ENCODE measurements at places on chromosomes 4 and X. TPM values are rescaled to one million over a fixed set of nuclear protein-coding genes. Genes with fewer than 3 reads are reported as not detected.

MEPE gene
- not detected for polyA plus RNA-seq

VSIG4 gene
- 13.7 TPM for polyA plus RNA-seq

RUFY3 gene
- 48.4 TPM for polyA plus RNA-seq

LSM6 gene
- polyA plus RNA-seq: 39.7 TPM

PCGF3 gene
- polyA plus RNA-seq: 52.0 TPM

RAB9B gene
- polyA plus RNA-seq: 22.8 TPM

CXCL10 gene
- not detected for polyA plus RNA-seq

GRCh38 chrX:149711545-149712236, at the start of gene MAGEA11:
MAGEA11 (plus strand) TSS chrX:149712060; CDS start chrX:149713160, 1,100 bp downstream.
- DNase-seq: no peak

DNA sequence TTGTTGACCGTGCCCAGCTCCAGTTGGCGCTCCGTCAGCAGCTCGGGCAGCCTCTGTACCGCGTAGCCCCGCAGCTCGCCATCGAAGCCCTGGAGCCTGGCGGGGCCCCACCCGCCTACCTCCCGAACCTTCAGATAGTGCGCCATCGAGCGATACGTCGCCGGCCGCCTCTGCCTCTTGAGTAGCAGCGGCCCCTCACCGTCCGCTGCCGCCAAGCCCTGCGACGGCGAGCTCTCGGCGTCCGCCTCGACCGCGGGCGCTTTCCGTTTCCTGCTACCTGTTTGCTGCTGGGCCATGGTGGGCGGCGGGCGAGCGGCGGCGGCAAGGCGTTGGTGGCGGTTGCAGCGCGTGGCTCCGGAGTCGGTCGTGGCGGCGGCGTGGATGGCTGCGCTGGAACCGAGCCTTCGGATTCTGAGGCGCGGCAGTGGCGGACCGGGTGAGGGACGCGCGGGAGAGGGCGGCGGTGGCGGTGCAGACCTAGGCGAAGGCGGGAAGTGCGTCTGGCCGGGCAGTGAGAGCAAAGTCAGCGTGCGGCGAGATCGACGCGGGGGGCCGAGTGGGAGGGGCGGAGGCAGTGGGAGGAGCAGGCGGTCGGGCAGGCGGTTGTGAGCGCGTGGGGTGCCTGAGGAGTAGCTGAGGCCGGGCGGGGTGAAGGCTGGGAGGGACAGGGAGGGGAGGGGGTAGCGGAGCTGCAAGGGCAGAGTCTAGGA, at the start of gene DCAF12L1:
Gene DCAF12L1 (minus strand): TSS at position 502 of the 710 bp plus-strand sequence. CDS start 206 bp downstream, at position 296.
- peak; percentile 67 for DNase-seq

GRCh38 chr4:97577004-97577403, 566.3 kb downstream of the STPG2 start:
- DNase-seq: no peak

- DNase-seq: no peak
These were observed 67.9 kb upstream of the SLC4A4 start for GRCh38 chr4:71270901-71271300.

DNA sequence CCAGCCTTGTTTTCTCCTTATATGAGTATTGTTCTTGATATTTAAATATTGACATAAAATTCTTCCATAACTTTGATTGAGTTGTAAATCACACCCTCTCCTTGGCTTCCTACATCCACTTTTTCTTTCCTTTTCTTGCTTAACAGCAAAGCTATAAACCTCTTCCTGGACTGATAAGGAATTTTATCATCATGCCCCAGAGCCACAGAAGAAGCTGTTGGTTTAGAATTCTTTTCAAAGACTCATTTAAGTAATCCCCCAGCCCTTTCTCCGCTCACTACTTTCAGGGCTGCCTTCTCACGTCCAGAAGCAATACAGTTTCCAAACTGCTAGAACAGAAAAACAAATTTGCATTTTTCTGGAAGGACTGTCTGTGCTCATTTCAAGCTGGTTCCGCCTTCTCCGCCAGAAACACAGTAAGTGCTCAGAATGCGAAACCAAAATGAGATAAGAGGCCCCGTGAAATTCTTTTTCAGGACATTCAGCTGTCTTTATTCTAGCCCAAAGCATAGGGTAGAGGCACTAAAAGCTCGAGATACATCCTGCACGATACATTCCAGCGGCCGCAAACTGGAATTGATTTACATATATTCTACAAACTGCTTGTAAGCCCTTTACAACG, 849 bp downstream of the MID1 start:
- DNase-seq: peak; percentile 46

- DNase-seq: no peak
These were observed 130.3 kb downstream of the TBL1X start for GRCh38 chrX:9595174-9595573.

DNA sequence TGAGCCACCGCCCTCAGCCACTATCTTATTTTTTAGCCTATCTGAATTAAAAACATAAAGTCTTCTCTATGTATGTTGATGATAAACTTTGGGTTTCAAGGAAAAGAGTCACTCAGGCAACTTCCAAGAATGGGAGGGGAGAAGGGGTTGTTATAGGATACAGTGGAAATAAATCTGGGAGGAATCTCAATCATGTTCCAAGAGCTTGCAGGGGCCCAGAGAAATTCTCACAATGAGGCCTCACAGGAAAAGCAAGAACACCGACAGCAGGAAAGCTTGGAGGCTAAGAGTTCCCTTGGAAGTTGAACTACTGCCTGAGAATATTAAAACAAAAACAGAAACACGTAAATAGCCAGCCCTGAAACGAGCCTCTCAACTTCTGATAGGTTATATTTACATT, 384.6 kb upstream of the IGFBP7 start:
- DNase-seq: peak; percentile 89

DNA sequence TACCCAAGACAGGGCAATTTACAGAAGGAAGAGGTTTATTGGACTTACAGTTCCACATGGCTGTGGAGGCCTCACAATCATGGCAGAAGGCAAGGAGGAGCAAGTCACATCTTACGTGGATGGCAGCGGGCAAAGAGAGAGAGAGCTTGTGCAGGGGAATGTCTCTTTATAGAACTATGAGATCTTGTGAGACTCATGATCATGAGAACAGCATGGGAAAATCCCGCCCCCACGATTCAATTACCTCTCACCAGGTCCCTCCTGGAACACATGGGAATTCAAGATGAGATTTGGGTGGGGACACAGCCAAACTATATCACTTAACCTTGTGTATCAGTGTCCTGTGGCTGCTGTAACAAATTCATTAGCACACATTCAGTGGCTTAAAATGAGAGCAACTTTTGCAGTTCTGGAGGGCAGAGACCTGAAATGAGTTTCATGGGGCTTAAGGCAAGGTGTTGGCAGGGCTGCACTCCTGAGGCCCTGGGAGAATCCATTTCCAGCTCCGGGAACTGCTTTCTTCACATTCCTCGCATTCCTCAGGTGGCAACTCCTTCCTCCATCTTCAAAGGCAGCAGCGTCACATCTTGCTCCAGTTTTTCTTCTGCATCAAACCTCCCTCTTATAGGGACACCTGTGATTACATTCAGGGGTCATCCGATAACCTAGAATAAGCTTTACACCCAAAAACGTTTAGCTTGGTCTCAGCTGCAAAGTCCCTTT, 22.3 kb upstream of the NSG1 start:
- no peak for DNase-seq

DNA sequence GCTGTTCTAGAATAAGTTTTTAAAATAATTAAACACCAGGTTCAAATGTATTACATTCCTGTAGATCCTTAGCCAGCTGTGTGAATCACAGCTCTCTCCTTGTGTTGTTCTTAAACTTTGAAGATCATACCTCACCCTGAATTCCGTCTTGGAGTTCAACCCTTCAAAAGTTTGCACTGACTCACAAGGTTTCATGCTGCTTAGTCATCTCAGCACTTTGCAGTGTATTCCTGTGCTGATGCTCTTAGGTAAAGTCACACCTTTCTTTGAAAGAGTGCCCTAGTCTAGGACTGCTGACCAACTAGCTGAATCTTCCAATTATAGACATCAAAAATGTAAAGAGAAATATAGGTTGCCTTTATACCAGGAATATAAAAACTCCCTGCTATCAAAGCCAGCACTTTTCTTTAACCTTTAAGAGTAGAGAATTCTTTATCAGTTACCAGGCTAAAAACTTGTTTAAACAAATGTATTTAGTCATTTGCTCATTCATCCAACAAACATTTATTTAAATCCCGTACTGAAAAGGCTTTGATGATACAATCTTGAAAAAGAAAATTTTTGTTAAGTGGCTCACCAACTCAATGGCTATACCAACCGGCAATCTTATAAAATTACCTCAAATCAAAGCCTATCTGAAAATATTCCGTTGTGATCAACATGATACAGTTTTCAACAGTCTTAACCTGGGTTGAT, 169.7 kb downstream of the RAP1GDS1 start:
- DNase-seq: no peak

GRCh38 chr4:41660352-41660751, 88.2 kb downstream of the PHOX2B start:
- DNase-seq: no peak

DNA sequence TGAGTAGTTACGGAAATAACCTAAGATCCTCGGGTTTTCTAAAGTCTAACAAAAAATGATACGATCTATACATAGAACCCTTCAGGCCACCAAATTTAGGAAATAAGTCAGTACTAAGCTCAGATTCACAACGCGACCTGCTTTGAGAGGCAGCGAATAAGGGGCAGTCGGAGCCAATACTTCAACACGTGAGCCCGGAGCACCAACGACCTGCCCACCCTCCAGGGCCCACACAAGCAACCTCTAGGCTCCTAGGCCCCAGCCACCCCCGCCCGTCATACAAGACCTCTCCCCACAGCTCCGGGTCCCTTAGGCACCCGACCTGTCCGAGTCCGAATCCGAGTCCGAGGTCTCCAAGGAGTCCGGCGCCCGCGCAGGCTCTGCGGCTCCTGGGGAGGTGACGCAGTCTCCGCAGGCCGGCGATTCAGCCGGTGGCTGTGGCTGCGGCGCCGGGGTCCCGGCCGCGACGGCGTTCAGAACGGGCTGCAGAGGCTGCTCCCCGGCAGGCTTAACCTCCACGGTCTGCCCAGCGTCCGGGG, 580 bp downstream of the NAF1 start:
- peak; percentile 58 for DNase-seq

DNA sequence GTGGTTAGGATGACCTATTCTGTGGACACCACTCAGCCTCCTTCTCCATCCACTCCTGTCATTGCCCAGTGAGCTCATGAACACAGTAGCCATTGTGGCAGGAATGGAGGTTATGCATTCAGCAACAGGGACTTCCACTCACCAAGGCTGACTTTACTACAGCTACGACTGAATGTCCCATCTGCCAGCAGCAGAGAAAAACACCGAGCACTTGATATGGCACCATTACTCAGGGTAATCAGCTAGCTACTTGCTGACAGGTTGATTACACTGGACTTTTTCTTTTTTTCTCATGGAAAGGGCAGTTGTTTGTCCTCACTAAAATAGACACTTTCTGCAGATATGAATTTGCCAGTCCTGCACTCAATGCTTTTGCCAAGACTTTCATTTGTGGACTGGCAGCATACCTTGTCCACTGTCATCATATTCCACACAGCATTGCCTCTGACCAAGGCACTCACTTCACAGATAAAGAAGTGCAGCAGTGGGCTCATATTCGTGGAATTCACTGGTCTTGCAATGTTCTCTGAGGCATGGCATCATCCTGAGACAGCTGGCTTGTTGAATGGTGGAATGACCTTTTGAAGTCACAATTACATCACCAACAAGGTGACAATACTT, 37.3 kb upstream of the UGT2B4 start:
- no peak for DNase-seq

DNA sequence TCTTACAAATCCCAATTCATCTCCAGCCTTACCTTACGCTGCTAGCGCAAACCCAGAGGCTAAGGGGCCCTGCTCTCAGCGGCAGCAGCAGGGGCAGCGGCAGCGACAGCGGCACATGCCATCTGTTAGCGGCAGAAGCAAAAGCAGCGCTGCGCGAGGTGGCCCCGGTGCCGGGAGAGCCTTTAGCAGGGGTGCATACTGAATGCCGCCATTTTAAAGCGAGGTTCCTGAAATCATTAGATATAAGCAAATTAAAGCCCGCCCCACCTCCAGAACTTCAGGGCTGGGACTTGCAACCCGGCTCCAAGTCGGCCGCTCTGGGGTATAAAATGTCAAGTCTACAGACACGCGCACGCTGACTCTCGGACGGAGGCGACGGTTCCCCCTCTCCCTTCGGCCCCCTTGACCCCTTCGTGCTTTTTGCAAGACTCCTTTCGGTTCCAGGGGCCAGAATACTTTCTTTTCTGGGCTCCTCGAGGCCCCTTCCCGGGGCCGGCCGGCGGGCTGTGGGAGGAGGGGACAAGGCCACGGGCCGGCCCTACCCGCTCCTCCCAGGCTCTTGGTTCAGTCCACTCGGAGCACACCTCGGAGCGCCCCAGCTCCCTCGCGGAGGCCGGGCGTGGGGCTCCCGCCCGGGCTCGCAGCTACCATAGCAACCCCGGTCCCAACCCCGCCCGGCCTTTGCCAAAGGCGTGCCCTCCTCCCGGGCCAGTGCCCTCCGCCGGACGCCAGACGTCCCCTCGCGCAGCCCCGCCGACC, at the start of gene MBNL3:
Gene MBNL3 (minus strand): TSS at position 220 of the 759 bp plus-strand sequence. CDS start 49,427 bp downstream, outside the sequence.
- peak; percentile 89 for DNase-seq

- DNase-seq: no peak
These were observed 218.6 kb upstream of the HTR2C start for GRCh38 chrX:114365065-114365834.

DNA sequence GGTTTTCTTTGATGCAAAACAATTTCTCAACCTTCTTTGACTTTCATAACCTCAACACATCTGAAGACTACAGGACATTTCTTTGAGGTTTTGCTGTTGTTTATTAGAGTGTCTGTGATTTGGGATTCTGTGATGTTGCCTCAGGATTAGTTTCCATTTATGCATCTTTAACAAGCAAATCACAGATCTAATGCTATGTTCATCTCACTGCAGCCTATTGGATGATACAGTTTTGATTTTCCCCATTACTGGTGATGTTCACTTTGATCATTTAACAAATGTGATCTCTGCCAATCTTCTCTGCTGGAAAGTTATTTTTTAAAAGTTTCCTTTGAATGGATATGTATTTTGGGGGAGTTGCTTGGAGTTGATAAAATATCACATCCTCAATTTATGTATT, 624.9 kb upstream of the HS3ST1 start:
- DNase-seq: no peak

DNA sequence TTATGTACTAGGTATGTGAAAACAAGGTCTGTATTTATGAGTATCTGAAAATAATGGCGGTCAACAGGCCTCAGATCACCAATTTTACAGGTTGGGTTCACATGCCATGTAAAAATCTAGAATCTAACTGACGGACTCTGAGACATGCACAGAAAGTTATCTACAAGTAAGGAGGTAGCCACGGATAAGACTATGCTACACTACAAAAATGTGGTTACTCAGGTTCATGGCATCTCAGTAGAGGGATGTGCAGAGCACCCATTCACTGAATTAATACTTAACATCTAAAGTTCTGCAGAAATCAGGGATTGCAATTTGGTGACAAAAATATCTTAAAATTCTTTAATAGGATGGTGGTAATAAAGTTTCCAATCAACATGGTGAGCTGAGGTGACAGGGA, 155.9 kb downstream of the APBB2 start:
- DNase-seq: no peak
